Lower lobe of right lung (tissue), 2 donors: ENCODE measurements at places on chromosomes 1 and 21. TPM values are rescaled to one million over a fixed set of nuclear protein-coding genes. Genes with fewer than 3 reads are reported as not detected.

Gene USP25
- 74.4 TPM for total RNA-seq

Gene DDAH1
- 48.4 TPM for total RNA-seq

Gene LCE7A
- not detected for total RNA-seq

Gene C1QA
- total RNA-seq, result 935 TPM

Gene INSRR
- total RNA-seq, result not detected

Gene CDC42BPA
- 40.3 TPM for total RNA-seq

Gene EPHX1
- 233 TPM for total RNA-seq

Gene PLCH2
- total RNA-seq, result 3.8 TPM

Gene ARHGEF16
- 10.6 TPM for total RNA-seq

Gene PRR9
- total RNA-seq, result not detected

Gene C1orf94
- not detected for total RNA-seq

Gene SLC1A7
- total RNA-seq, result 0.68 TPM

Gene CLIC6
- 23.5 TPM for total RNA-seq

Gene CCDC27
- not detected for total RNA-seq

Gene GPA33
- 3.6 TPM for total RNA-seq

Gene NBPF10
- total RNA-seq, result 3.2 TPM

Gene OLFML3
- 38.9 TPM for total RNA-seq

Gene TDRKH
- 12.3 TPM for total RNA-seq

Gene CFHR5
- not detected for total RNA-seq

Gene C1QC
- total RNA-seq, result 800 TPM

Gene GBP7
- not detected for total RNA-seq

Gene TMOD4
- total RNA-seq, result 2.1 TPM
